ENCODE measurements at places on chromosomes 5 and 9.
A peak's percentile ranks its signal among the peaks of the same experiment; 100 is the strongest.

GRCh38 chr9:113632776-113633590 lies 169.5 kb downstream of the RGS3 start:
- no peak for DNase-seq

DNA sequence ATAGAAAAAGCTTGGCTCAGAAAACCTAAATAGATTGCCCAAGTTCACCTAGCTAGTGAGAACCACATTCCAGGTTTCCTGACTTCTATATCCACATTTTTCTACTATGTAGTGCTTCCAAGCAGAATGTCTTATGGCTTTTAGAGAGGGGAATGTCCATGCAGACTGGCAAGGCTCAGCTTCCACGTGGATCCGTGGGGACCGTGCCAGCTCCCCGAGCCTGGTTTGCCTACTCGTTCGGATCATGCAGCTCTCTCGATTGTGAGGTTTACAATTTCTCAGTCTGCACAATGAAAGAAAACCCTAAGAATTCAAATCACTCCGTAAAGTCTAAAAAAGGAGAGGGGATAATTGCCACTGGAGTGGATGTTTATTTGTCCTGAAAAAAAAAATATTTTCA lies 256.5 kb upstream of the NR4A3 start:
- no peak for DNase-seq

- DNase-seq, result no peak
Measured at GRCh38 chr5:53041740-53042139, 52.6 kb downstream of the ITGA2 start.

GRCh38 chr5:170056561-170057267 lies 49.0 kb upstream of the FOXI1 start:
- DNase-seq, result no peak

DNA sequence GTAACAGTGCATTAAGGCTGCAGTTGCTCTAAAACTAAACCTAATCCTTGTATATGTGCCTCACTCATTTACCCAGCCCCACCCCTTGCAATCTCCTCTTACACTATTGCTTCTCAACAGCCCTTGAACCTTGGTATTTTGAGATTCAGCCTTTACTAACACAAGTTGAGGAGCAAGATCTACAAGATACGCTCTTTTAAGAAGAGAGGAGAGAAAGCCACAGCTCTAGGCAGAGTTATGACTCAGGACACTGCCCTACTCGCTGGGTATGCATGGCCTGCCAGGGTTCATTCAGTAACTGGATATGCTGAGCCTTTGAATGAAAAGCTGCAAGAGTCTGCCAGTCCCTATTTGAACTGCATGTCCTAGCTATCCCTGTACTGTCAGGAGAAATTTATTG lies 219.5 kb downstream of the PCSK5 start:
- DNase-seq, result no peak

DNA sequence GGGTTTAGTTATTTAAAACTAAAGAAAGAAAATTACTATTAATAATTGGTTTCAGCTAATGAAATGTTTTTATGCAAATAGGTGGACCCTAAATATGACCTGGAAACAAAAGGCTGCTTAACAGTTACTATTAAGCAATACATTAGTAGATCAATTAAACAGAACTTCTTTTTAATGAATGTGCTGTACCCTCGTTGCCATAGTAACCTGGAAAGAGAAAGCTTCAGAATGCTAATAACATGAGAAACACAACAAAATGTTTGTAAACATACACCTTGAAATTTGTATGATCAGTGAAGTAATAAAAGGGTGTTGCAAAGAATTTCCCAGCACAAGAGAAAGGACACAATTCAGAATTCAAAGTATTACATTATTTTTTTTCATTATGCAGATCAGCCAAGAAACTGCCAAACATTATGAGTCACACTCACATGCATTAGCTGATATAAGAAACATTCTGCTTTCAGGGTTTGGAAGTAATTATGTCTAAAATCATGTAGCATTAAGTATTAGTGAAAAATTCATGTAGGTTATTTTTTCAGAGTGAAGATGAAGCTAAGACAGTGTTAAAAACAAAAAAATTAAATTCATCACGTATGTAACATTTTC lies 348.3 kb downstream of the ISL1 start:
- DNase-seq, result no peak

DNA sequence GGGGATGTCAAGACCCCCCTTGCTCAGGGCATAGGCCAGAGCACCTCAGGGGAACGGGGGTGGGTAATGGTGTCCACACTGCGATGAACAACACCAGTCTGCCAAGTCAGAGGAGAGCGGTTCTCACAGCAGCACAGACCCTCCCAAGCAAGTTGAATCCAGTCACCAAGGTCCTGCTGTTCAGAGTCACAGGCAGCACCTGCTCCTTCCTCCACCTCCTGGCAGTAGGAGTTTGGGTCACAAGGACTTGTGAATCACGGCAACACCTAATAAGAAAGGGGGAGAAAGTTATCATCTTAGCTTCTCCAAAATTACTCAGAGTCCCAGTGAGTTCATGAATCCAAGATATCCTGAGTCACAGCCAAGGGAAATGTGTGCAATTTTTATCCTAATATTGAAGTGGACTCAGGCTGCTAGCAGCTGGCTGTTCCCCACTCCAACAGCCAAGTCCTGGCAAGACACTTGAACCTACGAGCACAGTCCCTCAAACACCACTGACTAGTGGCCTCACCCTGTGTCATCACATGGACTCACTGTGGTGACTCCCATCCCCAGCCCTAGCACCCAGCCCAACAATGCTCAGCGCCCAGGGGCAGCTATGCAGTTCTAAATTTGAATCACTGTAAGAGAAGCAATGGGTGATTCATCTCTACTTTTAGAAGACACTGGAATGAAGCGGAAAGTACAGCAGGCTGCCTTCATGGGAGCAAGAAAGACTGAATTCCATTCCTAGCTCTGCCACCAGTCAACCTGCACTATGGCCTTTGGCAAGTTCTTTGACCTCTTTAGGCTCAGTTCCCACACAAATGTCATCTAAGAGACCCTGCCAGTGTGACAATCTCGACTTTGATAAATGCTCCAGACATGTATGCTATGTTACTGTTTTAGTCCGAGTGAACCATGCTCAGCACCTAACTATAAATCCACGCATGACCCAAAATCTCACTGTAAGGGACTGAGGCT lies 113.7 kb downstream of the KLHL3 start:
- DNase-seq, result no peak

DNA sequence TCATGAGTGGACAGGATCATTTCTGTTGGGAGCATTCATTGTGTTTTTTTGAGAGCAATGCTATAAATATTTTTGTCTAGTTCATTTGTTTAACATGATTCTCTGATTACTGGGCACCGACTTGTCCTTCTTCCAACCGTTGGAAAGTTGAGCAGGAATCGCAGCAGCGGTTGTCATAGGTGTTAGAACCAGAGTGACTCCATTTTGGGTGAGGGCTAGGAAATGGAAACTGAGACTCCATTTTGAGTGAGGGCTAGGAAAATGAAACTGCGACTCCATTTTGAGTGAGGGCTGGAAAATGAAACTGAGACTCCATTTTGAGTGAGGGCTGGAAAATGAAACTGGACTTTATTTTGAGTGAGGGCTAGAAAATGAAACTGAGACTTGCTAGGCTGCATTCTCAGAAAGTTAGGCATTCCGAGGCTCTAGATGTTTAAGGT lies 100.6 kb downstream of the ICE1 start:
- DNase-seq, result no peak

GRCh38 chr9:124749781-124750180 lies 21.3 kb downstream of the NR6A1 start:
- no peak for DNase-seq

DNA sequence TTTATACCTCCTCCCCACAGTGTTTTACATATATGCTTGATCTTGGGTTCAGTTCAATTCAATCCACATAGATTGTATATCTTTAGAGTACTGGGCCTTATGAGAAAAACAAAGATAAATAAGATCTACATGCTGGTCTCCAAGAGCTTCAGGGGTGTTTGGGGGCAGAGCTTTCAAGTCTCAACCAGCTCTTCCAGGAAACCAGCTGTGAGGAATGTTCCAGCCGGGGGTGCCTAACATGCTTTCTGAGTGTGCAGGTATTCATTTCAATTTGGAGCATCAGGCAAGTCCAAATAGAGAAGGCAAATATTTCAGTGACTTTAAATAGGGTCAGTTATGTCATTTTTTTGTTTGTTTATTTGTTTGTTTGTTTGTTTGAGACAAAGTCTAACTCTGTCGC lies 5.7 kb upstream of the RAPGEF1 start:
- no peak for DNase-seq

DNA sequence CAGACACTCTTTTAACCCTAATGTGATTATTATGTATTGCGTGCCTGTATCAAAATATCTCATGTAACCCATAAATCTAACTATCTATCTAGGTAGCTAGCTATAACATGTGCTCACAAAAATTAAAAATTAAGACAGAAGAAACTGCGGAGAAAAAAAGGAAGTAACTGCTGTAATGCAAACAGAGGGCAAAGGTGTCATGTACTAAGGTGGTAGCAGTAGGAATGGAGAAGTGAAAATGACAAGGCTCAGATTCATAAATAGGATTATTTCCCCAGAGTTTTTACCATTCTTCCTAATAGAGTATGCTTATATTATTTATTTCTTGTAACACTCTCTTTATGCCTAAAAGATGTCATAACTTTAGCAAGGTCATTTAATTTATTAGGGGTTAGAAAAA lies 1527.5 kb upstream of the C9orf72 start:
- no peak for DNase-seq

DNA sequence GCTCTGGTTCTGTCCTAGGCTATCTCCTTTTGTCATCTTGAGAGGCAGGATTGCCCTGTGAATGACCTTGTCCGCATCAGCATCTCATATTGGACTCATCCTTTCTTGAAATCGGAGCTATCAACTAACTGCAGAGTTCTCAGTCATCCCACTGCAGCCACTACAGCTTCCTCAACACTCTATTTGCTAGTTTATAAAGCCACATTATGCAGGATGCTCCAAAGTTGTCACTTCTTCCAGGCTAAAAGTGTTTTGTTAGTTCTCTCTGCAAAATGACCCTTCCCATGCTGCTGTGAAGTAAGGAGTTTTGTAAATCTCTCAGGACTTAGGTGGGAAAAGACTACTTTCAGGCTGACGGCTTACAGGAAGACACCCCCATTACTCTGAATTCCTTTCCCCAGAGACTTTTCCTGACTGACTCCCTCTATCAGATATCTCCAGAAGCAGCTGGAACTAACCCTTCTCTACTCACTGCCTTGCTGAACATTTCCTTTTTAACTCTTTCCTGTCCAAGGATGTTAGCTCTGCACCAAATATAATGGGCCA lies 257.6 kb downstream of the NFIB start:
- DNase-seq, result no peak

- no peak for DNase-seq
Measured at GRCh38 chr5:33048315-33048714, 337.2 kb downstream of the NPR3 start.

- no peak for DNase-seq
Measured at GRCh38 chr5:37971483-37972024, 131.7 kb upstream of the GDNF start.

- no peak for DNase-seq
Measured at GRCh38 chr9:91603932-91604331, 180.3 kb upstream of the NFIL3 start.

DNA sequence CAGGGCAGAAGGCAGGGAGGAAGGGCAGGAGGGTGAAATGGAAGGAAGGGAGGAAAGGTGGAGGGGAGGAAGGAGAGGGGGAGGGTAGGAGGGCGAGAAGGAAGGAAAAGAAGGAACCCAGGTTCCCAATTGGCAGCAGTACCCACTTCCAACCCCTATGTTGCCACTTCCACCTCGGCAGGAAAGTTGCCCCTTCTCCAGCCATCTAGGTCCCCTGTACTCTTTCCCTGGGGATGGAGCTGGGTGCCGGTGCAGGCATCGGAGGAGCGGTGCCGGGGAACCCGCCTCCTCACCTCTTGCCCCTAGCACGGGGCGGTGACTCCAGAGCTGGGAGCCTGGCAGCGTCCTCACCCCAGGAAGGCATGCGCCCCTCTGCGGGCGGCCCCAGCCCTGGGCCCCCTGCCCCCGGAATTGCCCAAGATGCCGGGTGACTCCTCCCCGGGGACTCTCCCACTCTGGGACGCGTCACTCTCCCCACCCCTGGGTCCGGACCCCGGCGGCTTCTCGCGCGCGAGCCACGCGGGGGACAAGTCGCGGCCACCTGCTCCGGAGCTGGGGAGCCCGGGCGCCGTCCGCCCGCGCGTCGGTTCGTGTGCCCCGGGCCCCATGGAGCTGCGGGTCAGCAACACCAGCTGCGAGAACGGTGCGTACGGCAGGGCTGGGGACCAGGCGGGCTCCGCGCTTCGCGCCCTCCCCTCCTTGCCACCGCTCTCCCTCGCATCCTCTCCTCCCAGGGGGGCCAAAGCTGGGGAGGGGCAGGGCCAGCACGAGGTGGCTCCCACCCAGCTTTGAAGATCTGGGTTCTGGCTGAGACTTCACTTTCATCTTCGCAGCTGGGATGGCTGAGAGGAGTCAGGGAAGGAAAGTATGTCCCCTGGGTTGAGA lies at the start of gene NIPAL4:
Gene NIPAL4 (plus strand): TSS at position 499 of the 885 bp plus-strand sequence. CDS start 108 bp downstream, at position 607.
- DNase-seq, result no peak

- peak; percentile 25 for DNase-seq
Measured at GRCh38 chr5:36360307-36360706, 58.6 kb upstream of the RANBP3L start.

- no peak for DNase-seq
Measured at GRCh38 chr5:106171708-106172107, 1499.0 kb downstream of the EFNA5 start.

DNA sequence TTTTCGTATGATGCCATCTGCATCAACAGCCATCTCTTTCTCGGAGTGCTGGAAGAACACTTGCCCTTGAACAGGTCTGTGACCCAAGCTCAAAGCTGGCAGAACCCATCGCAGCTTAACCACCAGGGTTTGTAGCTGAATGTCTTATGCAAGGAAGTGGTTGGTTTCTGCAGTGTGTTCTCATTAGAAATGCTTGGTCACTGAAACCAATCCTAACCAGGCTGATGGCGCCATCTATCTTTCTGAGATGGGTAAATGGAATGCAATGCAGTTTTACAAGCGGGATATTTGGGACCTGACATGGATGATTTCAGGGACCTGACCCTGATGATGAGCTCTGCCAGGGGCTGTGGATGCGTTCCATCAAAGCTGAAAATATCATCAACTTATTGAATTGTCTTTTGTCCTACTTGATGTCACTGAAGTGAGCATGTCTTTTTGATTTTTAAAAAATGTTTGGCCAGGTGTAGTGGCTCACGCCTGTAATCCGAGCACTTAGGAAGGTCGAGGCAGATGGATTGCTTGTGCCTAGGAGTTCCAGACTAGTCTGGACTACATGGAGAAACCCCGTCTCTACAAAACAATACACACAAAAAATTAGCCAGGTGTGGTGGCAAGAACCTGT lies 28.7 kb downstream of the DMRT3 start:
- no peak for DNase-seq

DNA sequence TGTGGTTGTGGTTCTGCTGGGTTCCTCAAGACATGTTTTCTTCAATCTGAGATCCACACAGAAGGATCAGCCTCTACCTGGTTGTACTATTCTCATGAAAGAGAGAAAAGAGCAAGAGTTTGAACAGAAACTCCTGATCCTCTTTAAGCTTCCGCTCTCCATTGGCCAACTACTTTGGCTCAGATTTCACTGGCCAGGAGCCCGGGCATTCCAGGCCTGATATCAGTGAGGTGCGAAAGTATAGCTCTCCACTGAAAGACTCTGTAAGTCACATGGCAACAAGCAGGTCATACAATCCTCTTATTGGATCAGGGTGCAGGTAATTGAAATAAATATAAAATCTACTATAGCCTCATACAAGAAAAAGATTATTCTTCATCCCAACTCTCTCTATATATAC lies 920.5 kb downstream of the TLE4 start:
- DNase-seq, result no peak

- DNase-seq, result no peak
Measured at GRCh38 chr5:51556833-51557232, 173.6 kb downstream of the ISL1 start.

GRCh38 chr9:130051855-130052254 lies 1.9 kb upstream of the GPR107 start:
- DNase-seq, result no peak
